NCI-H1105 (cell line): ENCODE measurements at places on chromosomes 4 and X.

- DNase-seq, result no peak
Observed at GRCh38 chrX:141839856-141840255, 1.7 kb downstream of the MAGEC3 start.

GRCh38 chr4:54571293-54572151 lies 86.2 kb upstream of the KIT start:
- no peak for DNase-seq

GRCh38 chr4:70559211-70559830 lies 32.7 kb upstream of the AMBN start:
- no peak for DNase-seq

DNA sequence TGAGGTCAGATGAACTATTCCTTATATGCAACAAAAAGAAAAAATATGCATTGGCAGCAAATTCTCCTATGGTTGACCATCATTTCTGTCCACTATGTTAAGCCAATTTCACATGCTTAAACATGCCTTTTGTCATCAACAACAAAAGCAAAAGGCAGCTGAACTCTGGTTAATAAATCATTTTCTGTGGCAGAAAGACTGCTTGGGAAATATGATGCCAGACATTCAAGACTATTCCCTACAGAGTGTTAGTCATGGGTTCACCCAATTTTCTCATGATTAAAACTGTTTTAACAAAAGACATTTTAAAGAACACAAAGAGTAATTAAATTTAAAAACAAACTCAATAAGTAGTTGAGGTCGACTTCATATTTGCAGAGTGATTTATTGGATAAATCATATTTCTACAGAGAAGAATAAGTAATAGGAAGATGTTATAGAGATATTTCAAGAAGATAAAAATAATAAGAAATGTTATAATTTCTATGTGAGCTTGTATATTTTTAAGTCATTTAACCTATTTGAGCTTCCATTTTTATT lies 890.6 kb downstream of the STPG2 start:
- no peak for DNase-seq

DNA sequence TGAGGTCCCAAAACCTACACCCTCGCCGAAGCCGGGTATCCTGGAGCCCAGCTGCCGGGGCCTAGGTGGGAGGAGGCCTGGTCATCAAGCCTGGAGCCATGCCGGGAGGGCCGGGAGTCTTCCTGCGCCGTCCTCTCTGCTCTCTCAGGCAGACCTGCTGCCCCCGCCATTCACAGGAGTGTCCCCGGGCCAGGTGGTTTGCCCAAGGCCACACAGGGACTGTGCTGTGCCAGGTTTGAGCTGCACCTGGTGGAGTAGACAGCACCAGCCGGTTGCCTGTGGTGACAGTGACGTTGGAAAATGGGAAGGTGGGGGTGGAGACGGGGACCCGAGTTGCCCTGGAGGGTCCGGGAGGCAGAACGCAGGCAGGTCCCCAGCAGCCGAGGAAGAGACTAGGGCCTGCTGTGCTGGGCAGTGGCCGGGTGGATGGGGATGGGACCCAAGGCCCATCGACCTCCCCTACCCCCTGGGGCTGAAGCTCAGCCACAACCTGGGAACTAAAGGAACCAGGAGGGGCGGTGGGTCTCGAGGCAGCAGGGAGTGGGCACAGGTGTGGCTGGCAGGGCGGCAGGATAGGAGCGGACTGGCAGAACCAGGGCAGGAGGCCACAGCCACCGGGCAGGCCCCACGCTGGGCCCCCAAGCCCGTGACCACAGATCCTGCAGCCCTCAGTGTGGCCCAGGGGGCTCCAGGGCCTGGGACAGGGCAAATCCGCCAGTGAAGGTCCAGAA lies 9.5 kb downstream of the DOK7 start:
- DNase-seq, result no peak

DNA sequence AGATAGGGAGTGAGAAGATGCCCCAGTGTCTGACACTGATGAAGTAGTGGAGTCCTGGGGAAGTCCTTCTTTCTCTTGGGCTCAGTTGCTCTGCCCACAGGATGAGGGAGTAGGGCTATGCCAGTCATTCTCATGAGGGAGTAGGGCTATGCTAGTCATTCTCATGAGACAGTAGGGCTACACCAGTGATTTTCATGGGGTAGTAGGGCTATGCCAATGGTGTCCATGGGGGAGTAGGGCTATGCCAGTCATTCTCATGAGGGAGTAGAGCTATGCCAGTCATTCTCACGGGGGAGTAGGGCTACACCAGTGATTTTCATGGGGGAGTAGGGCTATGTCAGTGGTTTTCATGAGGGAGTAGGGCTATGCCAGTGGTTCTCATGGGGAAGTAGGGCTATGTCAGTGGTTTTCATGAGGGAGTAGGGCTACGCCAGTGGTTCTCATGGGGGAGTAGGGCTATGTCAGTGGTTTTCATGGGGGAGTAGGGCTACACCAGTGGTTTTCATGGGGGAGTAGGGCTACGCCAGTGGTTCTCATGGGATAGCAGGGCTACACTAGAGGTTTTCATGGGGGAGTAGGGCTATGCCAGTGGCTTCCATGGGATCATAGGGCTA lies 43.3 kb upstream of the SOD3 start:
- no peak for DNase-seq

DNA sequence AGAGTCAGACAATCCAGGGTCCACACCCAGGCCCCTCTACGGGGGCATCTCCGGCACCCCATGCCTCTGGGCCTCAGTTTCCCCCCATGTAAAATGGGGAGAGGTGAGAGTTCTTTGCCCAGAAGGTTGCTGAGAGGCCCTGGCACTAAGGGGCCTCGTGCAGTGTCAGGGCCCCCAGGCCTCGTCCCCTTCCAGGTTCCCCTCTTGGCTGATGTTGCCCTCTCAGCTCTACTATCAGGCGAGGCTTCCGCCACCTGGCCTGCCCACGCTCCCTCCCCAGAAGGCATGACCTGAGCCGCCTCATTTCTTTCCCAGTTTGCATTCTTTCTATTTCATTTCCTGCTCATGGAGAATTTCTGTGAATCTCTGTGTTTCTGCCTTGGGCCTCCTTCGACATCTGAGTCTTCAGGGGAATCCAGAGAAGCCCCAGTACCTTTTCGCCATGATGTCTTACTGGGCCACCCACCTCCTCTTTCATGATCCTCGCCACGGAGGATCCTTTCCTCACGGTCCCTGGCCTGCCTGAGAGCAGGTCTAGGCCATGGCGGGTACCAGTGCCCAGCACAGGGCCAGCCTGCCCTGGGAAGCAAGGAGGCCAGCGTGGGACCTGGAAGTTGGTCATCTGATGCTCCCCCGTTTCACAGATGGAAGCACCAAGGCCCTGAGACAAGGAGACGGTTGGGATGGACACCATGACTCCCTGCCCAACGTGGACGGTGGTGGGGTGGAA lies 21.9 kb upstream of the MRFAP1 start:
- no peak for DNase-seq

DNA sequence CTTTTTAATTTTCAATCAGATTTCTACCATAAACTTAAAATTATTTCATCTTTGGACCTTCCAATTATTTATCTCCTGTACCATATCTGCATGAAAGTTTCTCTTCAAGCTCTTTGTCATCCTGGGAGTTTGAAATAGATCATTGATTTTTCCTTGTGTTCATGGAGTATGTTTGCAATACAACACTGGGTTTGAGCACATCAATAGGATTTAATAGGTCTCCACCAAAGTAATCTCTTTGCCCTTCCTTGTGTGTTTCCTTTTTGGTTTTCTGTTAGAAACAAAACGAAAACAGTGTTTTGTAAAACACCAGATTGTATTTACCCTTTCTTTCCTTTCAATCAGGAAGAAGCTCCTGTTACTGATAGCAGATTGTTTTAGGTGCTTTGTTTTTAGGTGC lies 11.9 kb downstream of the FMR1 start:
- no peak for DNase-seq

- DNase-seq, result no peak
Observed at GRCh38 chrX:135114392-135114791, 5.9 kb downstream of the ETDB start.

GRCh38 chr4:98485816-98486345 lies 172.5 kb downstream of the TSPAN5 start:
- no peak for DNase-seq

DNA sequence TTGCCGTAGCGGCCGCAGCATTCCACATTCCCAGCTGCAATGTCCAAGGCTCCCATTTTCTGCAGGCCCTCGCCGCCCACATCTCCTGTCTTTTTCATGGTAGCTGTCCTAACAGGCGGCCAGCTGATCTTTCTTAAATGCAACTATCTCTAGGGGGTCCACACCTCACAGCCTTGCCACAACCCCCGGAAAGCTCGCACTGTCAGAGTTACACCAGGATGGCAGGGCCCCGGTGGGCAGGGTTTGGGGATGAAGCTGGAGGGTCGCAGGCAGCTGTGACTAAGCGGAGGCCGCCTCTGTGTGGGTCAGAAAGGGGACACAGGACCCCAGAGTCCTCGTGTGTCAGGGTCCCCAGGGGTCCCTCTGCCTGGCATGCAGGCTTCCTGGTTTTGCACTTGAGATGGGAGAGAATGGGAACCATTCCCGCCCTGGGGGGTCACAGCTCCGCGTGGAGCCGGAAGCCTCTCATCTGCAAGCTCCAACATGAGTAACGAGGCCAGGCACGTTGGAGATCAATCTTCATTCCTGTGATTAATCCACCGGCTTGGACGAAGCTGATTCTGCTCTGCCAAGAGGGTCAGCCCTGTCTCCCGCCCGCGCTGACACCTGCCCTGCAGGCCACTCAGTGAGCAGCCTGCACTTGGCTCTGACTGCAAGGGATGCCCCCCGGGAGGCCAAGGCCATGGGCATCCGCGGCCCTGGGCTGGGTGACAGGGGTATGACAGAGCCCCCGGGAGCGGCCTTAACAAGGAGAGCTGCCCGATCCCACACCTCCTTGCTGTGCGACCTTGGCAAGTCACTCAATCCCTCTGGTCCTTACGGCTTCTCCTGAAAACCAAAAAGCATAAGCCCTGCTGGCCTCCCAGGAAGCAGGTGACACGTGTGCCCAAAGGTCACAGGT lies 97.9 kb downstream of the ADRA2C start:
- no peak for DNase-seq

DNA sequence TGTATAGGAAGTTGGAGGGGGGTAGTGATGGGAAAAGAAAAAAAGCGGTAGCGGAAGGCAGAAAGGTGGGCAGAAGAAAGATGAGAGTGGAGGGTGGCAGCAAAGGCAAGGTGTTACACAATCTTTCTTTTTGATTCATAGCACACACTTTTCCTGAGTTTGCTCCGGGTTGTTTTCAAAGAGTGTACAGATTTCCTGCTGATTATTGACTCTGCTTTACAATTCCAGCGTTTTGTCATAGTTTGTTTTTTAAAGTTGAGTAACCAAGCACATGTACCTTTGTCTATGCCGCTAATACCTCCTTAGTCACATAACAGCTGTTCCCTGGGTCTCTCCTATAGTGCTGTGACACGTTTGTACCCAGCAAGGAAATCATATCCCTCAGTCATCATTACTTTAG lies 50.3 kb downstream of the AGA start:
- DNase-seq, result no peak

GRCh38 chr4:17469931-17470674 lies 41.8 kb downstream of the QDPR start:
- no peak for DNase-seq

GRCh38 chr4:140423106-140423505 lies 4.3 kb downstream of the CLGN start:
- DNase-seq, result no peak

DNA sequence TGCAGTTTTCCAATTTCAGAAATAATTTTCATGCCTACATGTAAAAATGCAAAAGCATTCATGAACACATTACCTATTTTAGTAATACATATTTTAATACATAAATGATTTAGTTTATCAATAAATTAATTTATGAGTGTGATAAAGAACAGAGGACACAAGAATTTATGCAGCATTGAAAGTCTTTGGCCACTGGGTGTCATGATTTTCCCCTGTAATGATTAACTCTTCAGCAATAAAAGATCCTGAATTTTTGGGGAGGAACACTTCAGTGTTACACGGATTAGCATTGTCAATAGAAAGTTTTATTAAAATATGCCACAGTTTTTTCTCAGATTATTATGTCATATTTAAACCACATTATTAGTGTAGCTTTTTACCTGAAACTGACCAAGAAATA lies 8.6 kb upstream of the VCX2 start:
- peak; percentile 7 for DNase-seq

DNA sequence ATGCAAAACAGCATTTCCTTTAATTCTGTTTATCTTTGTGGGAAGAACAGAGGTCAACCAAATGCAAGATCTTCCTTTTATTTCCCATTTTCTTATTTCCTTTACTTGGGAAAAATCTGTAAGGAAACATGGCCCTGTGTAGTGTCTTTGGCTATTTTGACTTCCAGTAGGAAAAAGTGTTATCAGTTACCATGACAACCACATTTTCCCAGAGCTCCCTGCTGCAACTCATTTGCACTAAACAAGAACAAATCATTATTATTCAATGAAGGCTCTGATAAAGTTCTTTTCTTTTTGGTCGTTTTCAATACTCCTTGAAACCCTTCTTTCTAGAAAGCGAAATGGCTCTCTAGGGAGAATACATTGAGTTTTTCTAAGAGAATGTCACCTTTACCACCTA lies 117.2 kb upstream of the DDX53 start:
- no peak for DNase-seq

- no peak for DNase-seq
Observed at GRCh38 chr4:73434311-73434710, 1.7 kb upstream of the AFP start.

DNA sequence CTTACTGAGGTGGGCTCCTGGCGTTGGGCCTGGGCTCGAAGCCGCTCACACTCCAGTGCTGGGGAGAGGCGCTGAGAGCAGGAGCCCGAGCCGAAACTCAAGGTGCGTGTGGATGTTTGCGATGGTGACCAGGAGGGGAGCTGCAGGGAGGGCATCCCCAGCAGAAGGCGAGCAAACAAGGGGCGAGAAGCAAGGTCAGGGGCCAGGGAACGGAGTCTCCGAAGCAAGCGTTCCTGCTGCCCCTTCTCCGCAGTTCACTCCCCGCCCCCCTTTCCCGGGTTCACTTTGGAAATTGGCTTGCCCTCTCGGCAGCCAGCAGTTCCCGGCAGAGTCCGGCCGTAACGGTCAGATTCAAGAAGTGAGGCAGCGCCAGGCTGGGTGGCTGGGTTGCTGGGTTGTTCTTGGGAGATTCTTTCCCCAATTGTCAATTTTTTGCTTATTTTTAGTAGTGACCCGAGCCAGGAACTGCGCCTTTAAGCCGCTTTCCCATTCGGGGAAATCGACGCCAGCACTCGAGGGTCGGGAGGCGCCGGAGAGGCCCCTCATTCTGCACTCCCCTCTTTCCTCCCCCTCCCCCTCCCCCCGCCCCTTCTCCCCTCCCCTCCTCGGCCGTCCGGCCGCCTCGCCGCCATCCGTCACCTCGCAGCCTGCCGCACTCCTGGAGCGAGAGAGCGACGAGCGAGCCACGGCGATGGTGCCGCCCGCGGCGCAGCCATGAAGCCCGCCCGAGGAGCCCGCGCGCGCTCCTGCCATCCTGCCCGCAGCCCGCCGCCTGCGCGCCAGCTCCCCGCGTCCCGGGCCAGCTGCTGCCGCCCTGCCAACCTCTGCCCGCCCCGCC lies at the start of gene FRMPD3:
TSS of gene FRMPD3 (plus strand) at position 655 of the 838 bp plus-strand sequence. CDS start 76,937 bp downstream, outside the sequence.
- peak; percentile 51 for DNase-seq

DNA sequence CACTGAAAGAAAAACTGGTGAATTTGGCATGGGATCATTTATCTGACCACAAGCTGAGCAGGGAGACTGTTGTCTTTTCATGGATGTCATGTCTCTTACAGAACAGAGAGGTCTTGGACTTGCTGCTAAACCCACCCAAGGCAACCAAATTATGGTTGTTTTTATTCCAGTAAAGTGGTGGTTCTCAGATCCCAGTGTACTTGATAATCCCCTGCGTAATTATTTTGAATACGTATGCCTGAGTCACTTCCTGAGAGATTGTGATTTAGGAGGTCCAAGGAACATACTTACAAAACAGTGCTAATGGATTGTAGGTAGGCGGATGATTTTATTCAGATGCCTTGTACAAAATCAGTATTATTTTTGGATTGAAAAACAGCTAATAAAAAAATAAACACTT lies 585.6 kb downstream of the IL1RAPL1 start:
- no peak for DNase-seq

- no peak for DNase-seq
Observed at GRCh38 chr4:64407000-64407399, 2.2 kb downstream of the TECRL start.
